ENCODE measurements at places on chromosomes 1 and 21. TPM values are rescaled to one million over a fixed set of nuclear protein-coding genes. Genes with fewer than 3 reads are reported as not detected.

The PLA2G2F gene
- not detected for total RNA-seq

The BMP8B gene
- 2.7 TPM for total RNA-seq

The NIBAN1 gene
- 33.3 TPM for total RNA-seq

DNA sequence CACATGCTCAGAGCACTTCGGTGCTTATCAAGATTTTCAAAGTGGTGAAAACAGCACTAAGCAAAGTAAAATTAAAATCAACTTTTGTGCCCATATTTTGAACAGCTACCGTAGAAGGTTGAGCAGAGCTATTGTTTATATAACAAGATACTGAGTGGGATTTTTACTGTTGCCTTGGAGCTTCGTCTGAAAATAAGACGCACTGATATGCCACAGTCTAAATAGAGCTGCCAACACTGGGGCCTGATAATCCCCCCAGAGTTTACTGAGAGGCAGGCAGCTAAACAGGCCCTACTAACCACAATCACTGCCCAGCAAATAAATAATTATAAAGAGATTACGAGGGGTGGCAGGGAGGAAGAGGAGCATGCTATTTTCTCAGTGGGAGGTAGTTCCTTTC is 650 bp upstream of the CCDC190 start:
- no peaks in the 10 kb centered on the region for H3K4me1 ChIP-seq
- DNase-seq = no peak
- H3K27ac ChIP-seq = no peak overlapping the region
- no peak overlapping the region for H3K4me3 ChIP-seq
- H3K27me3 ChIP-seq = no peaks in the 10 kb centered on the region

GRCh38 chr21:38702196-38702595 is 103.5 kb upstream of the ETS2 start:
- no peaks in the 10 kb centered on the region for H3K4me1 ChIP-seq
- H3K4me3 ChIP-seq = no peak overlapping the region
- H3K27ac ChIP-seq = no peak overlapping the region
- no peak for DNase-seq
- no peaks in the 10 kb centered on the region for H3K36me3 ChIP-seq

DNA sequence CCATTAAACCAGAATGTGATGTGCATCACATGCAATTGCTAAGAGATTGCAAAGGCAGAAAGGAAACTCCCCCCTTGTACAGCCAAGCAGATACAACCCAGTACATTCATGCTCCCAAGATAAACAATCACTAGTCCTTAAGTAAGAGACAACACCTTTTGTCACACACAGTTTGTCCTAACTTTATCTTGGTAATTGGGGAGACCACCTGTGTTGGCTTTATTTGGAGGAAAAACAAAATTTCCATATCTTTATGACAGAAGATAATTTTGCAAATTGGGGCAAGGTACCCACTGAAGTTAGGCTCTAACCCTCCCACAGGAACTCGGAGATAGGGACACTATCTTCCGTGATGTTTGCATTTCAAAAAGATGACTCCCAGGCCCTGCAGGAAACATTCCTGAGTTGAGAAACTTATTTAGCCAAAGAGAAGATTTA is 175.0 kb upstream of the TNR start:
- no peaks in the 10 kb centered on the region for H3K36me3 ChIP-seq
- no peaks in the 10 kb centered on the region for H3K4me1 ChIP-seq
- H3K4me3 ChIP-seq = no peak overlapping the region
- H3K27ac ChIP-seq = no peak overlapping the region
- DNase-seq = no peak

- no peak for DNase-seq
- no peak overlapping the region for H3K27ac ChIP-seq
- no peaks in the 10 kb centered on the region for H3K36me3 ChIP-seq
- H3K4me1 ChIP-seq = no peaks in the 10 kb centered on the region
Measured at GRCh38 chr1:68183895-68184294, 48.4 kb downstream of the WLS start.
